ENCODE measurements at places on chromosomes 4 and X.
A peak's percentile ranks its signal among the peaks of the same experiment; 100 is the strongest.

DNA sequence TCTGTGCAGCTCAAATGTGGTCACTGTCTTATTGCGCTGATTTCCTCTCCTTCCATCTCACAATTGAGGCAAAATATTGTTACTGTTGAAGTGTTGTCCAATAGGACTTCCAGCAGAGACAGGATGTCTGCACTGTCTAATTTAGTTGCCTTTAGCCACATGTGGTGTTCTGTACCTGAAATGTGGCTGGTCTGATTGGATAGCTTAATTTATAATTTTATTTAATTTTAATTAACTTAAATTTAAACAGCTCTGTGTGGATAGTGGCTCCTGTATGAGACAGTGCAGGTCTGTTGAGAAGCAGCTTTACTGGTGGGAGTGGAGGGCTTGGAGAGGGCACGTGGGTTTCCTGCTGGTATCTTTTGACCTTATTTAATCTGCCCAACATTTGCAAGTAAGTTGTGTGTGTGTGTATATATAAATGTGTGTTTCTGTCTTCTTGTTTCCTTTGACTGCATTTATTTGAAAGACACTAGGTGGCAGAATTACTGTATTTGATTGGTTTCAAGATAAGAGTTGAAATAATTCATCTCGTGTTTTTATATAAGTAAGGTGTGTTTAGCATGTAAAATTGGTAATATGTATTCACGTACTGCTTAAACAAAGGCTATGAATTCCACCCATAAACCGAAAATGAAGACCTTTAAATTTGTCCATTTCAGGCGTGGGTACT, 55.3 kb upstream of the MSANTD1 start:
- DNase-seq: peak; percentile 4

- DNase-seq: no peak
These were observed 34.2 kb downstream of the RASSF6 start for GRCh38 chr4:73586040-73586439.

- no peak for DNase-seq
These were observed 188.4 kb downstream of the WDFY3 start for GRCh38 chr4:84778041-84778440.

DNA sequence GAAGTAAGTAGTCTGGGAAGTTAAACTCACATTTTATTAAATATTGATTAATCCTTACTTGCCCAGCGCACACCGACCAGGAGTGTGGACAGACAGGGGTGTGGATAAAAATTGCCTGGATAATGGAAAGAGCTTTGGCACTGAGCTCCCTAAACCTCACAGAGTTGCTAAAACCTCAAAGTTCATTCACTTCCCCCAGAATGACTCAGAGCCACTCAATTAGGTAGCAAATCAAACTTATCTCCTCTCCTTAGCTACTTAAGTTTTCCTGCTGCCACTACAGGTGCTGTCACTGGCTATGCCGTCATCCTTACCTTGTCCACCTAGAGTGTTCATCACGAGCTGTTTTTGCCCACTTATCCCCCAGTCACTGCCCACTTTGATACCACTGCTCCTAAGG, 27.0 kb upstream of the MID1IP1 start:
- no peak for DNase-seq

DNA sequence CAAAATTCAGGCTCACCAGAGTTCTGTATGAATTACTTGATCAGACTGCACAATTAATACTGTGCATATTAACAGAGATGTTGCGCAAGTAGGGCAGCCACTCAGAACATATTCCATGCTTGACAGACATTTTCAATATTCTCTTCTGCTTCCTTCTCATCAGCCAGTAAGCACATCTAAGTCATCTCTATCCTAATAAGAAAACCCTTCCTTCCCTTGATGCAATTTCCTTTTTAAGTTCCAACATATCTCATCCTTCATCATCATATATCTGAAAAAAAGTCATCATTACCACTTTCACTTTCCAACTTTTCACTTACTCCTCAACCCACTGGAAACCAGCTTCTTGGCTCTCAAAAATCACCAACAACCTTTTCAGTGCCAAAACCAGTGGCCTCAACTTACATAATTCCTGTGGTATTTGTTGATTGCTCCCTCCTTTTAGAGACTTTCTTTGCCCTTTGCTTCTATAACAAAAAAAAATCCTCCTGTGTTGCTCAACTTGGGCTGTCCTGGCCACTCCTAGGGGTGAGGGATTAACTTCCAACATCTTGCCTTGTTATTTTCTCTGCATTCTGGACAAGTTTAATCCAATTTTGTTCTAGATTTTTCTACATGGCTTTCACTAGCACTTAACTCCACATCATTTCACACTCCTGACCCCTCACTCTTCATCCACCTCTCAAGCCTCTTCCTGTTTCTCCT, 14.1 kb downstream of the MBNL3 start:
- no peak for DNase-seq

All from glomerular endothelial cell (primary cell).